NB4 (cell line): ENCODE measurements at places on chromosomes 1 and 21.

- DNase-seq, result no peak
These were observed 47.8 kb downstream of the WNT9A start for GRCh38 chr1:227899820-227900449.

DNA sequence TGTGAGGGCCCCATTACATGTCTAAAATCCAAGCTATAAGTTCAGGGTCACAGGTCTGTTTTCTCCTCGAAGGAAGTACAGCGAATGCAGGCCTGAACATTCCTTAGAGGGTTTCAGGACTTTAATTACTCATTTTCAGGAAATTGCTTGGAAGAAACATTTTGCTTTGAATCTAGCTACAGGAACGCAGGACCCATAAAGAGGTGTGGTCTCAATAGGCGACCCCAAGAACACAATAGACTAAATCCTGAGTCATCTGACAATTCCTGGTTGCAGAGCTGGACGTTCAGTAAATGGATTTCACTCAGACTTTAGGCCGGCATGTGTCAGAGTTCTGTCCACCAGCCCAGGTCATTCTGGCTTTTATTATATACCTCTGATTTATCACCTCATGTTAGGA is 1.0 kb upstream of the ERG start:
- no peak for DNase-seq

- DNase-seq, result peak; percentile 80
These were observed 464.5 kb downstream of the USP25 start for GRCh38 chr21:16194095-16194787.

- no peak for DNase-seq
These were observed 49.5 kb downstream of the NEK7 start for GRCh38 chr1:198206292-198206691.

- no peak for DNase-seq
These were observed 50.0 kb downstream of the MATN1 start for GRCh38 chr1:30673395-30673794.

- DNase-seq, result no peak
These were observed 12.5 kb upstream of the IGSF3 start for GRCh38 chr1:116679828-116680628.

DNA sequence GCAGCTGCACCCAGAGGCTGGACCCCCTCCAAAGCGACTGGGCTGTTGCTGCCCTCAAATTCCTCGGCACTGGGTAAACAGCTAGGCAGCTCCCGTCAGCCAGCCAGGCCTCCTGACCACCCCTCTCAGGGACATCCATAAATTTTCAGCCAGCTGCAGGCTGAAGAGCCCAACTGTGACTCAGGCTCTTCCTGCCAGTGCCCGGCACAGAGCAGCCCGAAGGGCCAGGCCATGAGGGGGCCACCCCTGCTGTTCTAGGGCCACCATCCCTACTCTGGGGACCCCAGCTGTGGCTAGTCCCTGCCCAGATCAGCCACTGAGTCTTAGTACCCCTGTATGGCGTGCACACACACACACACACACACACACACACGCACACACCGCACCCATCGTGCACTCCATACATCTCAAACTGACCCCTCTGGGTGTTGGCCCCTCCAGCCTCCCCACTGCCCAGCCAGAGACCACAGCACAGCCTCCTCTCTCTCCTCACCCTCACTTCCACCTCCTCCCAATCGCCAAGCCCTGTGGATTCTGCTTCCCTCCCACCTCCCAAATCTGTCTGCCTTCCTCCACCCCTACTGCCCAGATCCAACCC is 6.2 kb upstream of the LAPTM5 start:
- no peak for DNase-seq

GRCh38 chr1:50308878-50309277 is 114.4 kb downstream of the DMRTA2 start:
- DNase-seq, result peak; percentile 62

DNA sequence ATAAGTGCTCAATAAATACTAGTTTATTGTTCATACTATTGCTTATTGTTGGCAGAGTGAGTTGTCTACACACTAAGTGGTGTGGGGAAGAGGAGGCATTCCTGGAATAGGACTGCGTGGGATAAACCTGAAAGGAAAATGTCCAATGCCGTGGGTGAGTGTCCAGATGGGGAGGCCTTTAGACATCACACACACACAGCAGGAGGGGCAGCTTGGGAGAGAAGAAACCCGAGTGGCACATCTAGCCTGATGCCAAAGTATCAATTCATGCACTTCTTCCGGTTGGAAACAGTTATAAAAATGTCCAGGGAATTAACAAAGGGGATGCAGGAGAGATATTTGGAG is 27.3 kb downstream of the CCN1 start:
- no peak for DNase-seq

DNA sequence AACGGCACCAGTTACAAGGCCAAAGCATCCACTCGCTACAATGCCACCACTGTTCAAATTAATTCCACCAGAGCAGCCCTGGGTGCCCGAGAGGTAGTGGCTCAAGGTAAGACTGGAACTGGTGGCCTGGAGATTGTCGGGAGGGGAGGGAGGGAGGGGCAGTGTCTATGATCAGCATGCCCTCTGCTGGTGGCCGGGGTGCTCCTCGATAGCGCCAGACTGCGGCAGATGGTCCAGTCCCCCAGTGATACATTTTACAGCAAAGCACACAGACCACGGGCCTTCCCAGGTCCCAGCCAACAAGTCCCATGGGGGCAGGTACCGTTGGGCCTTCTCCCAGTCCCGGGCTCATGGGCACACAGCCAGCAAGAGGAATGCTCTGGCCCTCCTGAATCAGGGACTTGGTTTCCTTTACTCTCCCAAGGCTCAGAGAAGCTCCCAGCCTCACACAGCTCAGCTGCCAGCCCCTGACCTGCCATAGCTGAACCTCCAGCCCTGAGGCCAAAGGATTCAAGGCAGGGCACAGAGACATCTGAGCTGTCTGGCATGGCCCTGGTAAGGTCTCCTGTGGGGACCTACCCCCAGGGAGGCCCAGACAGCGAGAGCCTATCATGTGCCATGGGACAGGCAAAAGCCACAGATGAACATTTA is 15.3 kb downstream of the ACOT7 start:
- DNase-seq, result peak; percentile 34

DNA sequence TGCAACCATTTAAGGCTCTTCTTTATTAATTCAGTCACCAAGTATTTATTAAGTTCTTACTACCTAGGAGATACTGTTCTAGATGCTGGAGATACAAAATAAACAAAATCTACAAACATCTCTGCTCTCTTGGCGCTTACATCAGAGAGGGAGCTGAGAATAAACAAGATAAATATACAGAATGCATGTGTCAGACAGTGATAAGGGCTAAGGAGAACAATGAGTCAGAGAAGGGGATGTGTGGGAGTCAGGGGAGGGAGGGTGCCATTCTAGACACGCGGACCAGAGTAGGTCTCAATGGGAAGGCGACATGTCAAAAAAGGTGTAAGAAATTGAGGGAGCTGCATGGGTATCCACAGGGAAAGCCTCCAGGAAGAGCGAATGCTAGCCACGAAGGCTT is 393.2 kb downstream of the RWDD3 start:
- peak; percentile 16 for DNase-seq

- DNase-seq, result no peak
These were observed 171.6 kb downstream of the NTPCR start for GRCh38 chr1:233121947-233122559.

DNA sequence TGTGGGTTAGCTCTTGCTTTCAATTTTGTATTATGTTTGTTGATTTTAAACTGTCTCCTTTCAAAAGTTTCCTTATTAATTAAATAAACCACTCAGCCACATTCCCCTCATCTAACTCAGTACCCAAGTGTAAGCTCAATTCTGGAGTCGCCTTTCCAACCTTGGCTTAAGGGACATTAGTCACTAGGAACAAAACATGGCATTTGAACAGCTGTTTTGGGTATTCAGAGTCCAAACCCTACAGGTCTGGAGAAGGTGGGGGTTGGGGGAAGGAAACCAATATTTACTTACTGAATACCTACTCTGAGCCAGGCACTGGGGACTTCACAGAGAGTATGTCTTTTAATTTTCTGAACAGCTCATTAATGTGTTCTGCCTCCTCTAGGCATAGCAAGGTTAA is 117.2 kb upstream of the JUN start:
- no peak for DNase-seq

DNA sequence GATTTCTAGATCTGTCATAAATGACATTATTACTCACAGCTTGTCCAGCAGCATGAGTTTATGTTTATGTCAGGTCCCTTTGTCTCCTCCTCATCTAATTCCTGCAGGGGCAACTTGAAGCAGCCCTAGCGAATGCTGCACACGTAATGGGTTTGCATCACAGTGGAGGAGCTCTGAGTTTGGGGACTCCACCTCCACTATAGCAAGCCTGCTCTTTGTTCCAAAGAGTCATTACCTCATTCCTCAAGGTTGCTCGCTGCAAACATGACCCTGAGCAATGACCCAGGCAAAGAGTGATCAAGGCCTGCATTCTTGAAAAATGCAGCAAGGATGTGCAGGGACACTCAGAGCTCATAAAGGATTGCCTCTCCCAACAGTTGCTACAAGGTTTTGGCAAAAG is 261.9 kb downstream of the HHIPL2 start:
- DNase-seq, result no peak

GRCh38 chr1:61612602-61613001 is 112.3 kb downstream of the TM2D1 start:
- DNase-seq, result peak; percentile 60

DNA sequence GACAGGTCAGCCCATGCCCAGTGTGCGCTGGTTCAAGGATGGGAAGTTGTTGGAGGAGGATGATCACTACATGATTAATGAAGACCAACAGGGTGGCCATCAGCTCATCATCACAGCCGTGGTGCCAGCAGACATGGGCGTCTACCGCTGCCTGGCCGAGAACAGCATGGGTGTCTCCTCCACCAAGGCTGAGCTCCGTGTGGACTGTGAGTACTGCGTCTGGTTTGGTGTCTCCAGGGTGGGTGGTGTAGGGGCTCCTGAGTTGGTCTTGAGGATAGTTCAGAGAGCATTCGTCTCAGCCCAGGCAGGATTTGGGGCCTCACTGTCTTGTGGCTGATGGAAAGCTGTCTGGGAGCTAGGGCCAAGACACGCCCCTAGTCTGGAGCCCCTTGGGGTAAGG is 83.2 kb downstream of the TRIM11 start:
- no peak for DNase-seq

GRCh38 chr1:184621260-184621659 is 133.4 kb downstream of the EDEM3 start:
- no peak for DNase-seq

- DNase-seq, result no peak
These were observed 8.7 kb upstream of the ECE1 start for GRCh38 chr1:21298981-21299391.

DNA sequence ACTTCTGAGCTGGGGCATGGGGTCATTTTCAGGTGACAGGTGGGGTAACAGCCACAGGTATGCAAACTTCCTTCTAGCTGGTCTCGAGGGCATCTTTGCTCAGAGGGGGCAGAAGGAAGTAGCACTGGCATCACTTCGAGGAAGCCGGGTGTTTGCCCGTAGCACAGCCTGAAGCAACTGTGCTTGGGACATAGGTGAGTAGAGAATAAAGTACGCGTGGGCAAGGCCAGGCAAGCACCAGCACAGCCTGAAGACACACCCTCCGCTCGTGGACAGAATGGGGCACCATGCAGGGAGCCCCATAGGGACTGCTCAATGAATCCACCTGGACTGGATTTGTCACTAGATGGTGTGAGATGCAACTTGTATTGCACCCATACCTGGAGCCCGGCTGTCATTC is 167.1 kb downstream of the KCNJ6 start:
- no peak for DNase-seq

DNA sequence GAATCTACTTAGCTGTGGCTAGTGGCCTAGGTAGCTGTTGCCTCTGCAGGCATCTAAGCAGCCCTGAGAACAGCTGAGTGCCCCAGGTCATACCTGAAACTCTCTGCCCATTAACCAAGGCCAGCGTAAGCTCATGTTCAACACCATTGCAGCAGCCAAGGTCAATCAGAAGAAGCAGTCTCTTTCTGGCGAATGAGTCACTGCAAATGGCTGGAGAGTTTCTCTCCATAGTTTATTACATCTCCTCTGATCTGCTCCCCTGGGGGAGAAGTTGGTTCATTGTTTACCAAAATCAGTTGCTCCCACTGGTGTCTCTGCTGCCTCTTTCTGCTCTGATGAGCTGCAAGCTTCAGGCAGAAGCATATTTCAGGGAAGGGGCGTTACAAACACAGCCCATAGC is 6.9 kb upstream of the BCL9 start:
- no peak for DNase-seq

DNA sequence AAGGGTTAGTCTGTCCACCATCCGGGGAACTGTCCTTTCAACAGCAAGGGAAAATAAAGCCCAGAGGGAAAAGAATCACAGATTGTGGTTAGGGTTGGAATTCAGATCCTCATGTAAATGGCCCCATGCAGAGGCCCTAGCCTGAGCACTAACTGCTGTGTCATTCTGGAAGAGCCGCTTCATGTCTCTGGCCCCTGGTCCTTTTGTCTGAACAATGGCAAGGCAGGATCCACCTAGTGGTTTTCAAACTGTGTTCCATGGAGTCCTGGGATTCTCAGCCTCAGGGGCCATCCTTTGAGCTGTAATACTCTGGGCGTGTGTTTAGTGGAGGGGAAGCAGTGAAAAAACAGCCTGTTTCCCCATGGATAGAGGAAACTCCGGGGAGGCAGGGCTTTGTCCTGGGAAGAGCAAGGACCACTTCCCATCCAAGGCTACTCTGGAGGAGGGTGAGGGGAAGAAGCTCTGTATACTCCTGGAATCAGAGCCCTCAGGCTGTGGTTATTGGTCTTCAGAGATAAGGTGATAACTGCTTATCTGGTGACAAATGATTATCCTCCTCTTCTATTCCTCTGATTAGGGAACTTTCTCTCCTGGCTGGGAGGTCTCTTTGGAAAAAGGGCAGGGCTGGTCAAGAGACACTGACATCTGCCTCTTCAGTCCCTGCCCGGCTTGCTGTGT is 19.2 kb downstream of the PAX7 start:
- no peak for DNase-seq

DNA sequence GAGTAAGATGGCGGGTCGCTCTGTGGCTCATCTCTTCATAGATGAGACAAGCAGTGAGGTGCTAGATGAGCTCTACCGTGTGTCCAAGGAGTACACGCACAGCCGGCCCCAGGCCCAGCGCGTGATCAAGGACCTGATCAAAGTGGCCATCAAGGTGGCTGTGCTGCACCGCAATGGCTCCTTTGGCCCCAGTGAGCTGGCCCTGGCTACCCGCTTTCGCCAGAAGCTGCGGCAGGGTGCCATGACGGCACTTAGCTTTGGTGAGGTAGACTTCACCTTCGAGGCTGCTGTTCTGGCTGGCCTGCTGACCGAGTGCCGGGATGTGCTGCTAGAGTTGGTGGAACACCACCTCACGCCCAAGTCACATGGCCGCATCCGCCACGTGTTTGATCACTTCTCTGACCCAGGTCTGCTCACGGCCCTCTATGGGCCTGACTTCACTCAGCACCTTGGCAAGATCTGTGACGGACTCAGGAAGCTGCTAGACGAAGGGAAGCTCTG is 2.4 kb downstream of the TNFAIP8L2 start:
- peak; percentile 66 for DNase-seq

DNA sequence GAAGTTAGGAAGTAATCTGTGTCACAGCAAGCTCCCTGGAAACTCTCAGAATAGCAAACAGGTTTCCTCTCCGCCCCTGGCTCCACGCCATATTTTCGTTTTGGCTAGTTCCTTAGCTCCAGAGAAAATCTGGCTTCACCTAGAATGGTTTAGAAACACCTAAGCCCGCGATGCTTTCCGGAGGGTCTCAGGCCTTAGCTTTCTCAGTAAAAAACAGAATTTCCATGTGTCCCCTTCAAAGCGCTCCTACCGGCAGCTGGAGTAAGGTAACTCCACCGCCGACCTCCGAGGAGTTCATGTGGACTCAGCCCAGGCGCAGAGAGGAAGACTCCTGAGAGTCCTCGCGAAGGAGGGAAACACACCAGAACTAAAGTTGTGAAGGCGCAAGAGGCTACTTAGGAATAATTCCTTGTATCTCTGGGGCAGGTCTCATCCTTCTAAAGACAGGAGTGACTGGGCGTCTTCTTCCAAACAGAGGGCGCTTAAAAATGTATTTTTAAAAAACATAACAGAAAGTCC is 406 bp downstream of the KIAA0040 start:
- DNase-seq, result peak; percentile 11
